Regular cardiac myocyte (primary cell): ENCODE measurements at places on chromosomes 3 and 15. TPM values are rescaled to one million over a fixed set of nuclear protein-coding genes. Genes with fewer than 3 reads are reported as not detected.

Gene C3orf20
- under 0.01 TPM in 1 of 2 replicates, not detected in the other for total RNA-seq

Gene SKOR1
- total RNA-seq, result under 0.01 TPM in 2 replicates

Gene IL17RD
- 1.5 and 1.7 TPM in 2 replicates for total RNA-seq

Gene KBTBD8
- 2.8 and 6.3 TPM in 2 replicates for total RNA-seq

Gene AADAC
- 1.9 and 7.0 TPM in 2 replicates for total RNA-seq

Gene XCR1
- not detected in 2 replicates for total RNA-seq

Gene TRPM1
- total RNA-seq, result under 0.01 TPM in 1 of 2 replicates, not detected in the other

Gene PML
- total RNA-seq, result 31.0 and 33.2 TPM in 2 replicates

Gene HERC2
- total RNA-seq, result 35.8 and 41.6 TPM in 2 replicates

Gene ELP6
- total RNA-seq, result 24.0 and 40.6 TPM in 2 replicates

Gene SLC27A2
- under 0.01 and 2.3 TPM in 2 replicates for total RNA-seq

Gene PCLAF
- 5.6 and 25.1 TPM in 2 replicates for total RNA-seq

Gene SCN11A
- under 0.01 TPM in 1 of 2 replicates, not detected in the other for total RNA-seq

Gene TNNC1
- total RNA-seq, result 0.96 and 2.5 TPM in 2 replicates

Gene BCHE
- 1.2 and 3.4 TPM in 2 replicates for total RNA-seq

Gene FRMD4B
- total RNA-seq, result 0.85 and 3.6 TPM in 2 replicates
